GM04504 (cell line): ENCODE measurements at places on chromosomes 16 and 17.
A peak's percentile ranks its signal among the peaks of the same experiment; 100 is the strongest.

DNA sequence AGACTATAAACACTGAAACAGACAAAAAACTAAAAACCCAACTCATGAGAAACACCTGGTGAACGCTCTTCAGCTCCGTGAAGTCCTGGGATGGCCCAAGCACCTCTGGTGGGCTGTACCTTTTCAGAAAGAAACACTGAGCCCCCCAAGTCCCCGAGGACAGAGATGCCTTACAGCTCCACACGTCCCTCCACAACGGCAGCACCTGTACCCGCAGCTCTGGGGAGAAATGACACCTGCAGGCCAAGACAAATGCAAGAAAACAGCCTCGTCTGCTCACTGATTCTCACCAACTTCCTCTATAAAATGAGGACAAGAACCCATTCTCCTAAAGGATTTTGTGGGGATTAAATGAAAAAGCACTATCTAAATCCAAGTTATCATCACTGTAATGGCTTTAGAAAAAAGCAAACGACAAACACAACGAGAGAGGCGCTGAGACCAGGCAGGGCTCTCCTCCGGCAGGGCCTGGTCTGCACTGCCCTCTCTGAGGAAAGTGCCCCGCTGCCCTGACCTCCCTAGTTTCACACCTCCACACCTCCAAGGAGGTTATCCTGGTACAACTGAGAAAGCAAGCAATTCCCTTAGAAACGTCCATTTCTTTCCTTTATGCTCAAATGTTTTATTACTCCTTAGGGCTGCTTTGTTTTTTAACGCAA, 114.9 kb downstream of the ZNF778 start:
- no peak for DNase-seq

DNA sequence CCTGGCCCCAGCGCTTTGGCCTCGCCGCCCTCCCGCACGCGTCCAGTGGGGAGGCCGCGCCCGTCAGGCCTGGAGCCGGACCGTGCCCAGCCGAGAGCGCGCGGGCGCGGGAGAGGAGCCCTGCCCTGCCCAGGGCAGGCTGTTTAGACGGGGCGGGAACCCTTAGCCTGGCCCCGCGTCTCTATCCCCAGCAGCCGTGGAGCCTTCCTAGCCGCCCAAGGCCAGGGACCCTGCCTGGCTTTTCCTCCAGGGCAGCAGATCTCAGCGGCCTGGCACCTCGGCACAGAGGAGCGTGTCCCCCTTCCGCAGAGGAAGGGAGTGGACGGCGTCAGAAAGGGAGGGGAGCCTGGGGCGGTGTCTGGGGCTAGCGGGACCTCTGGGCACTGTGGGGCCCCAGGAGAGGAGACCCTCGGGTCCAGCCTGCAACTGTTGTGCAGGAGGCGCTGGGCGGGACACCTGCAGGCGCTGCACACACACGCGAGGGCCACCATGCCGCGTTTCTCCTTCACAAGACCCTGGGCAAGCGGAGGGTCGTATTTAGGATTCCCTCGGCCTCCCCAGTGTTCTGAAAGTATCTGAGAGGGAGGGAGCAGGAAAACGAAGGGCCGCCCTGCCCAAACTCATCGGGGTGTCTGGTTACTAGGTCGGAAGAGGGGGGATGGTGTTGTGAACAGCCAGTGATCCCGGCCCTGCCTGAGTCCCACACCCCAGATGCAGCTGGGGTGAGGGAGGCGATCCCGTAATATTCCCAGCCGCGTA, 2.3 kb upstream of the NPTX1 start:
- no peak for DNase-seq

GRCh38 chr17:41530062-41531048, 2.2 kb upstream of the KRT19 start:
- peak; percentile 58 for DNase-seq

GRCh38 chr16:25040543-25040942, 25.4 kb upstream of the ARHGAP17 start:
- DNase-seq, result no peak

GRCh38 chr17:75828741-75829140, 15.5 kb downstream of the UNC13D start:
- no peak for DNase-seq

- peak; percentile 53 for DNase-seq
Measured at GRCh38 chr17:10646392-10646990, 10.6 kb downstream of the MYH3 start.

DNA sequence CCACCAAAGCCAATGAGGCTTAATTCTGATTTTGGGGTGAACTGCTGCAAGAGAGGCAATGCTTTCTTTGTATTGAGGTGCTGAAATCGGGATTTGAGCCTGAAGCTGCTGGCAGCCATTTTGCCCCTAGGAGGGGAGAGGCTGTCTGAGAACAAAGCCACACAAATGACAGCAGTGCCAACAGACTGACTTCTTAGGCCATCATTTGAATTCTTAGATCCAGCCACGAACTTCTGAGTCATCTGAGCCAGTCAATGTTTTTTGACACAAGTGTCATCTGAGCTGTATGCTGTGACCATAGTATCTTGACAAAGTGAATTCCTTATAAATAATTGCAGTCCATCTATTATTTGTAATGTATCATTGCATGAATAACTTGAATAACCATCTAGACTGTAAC, 29.0 kb downstream of the HYDIN start:
- no peak for DNase-seq

DNA sequence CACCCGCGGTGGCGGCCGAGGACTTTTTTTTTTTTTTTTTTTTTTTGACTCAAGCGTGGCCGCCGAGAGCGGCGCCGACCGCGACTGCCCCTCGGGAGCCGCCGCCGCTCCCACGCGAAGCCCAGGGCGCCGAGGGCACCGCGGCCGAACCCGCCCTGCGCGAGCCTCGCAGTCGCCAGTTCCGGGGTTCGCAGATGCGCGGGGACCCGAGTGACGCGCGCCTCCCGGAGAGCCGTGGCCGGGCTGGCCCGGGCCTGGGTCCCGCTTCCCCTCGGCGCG, 1.1 kb downstream of the METRNL start:
- no peak for DNase-seq

- DNase-seq, result peak; percentile 4
Measured at GRCh38 chr17:34797720-34798119, 163.5 kb downstream of the CCT6B start.

- no peak for DNase-seq
Measured at GRCh38 chr16:17723531-17724134, 252.9 kb upstream of the XYLT1 start.

- no peak for DNase-seq
Measured at GRCh38 chr16:495127-495748, 32.3 kb upstream of the CAPN15 start.

GRCh38 chr17:34166352-34166751, 88.7 kb upstream of the CCL2 start:
- no peak for DNase-seq

DNA sequence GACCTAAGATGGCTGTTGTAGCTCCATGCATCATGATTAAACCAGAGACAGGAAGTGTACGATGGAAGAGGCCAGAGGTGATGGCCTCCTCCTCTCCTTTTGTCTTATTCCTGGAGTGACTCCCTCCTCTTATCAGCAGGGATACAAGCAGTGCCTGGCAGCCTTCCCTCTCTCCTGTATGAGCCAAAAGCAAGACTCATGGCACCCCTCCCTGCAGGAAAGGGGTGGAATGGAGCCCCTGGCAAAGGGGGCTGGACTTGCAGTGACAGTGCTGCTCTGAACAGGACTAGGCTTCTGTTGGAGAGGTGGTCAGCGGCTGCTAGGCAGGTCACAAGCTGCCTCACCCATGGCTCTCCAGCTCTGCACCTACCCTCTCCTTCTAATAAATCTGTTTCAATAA, 8.4 kb downstream of the TXNL4B start:
- DNase-seq, result no peak

- DNase-seq, result no peak
Measured at GRCh38 chr16:67269766-67270165, 9.6 kb upstream of the PLEKHG4 start.

DNA sequence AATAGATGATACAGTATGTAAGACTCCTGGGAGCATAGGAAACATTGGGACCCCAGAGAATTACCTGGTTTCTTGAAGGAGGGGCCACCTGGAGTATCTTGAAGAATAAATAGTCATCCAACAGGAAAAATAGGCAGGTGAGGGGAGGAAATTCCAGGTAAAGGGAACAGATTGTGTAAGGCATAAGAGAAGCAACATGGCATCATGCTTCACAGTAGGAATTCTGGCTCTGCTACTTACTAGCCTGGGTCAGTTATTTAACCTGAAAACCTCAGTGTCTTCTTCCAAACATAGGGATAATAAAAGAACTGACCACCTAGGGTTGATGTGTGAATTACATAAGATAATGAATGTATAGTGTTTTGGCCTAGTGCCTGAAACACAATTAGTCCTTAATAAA, 122.1 kb downstream of the CA10 start:
- DNase-seq, result no peak

GRCh38 chr17:9020824-9021157, 519 bp upstream of the NTN1 start:
- no peak for DNase-seq

DNA sequence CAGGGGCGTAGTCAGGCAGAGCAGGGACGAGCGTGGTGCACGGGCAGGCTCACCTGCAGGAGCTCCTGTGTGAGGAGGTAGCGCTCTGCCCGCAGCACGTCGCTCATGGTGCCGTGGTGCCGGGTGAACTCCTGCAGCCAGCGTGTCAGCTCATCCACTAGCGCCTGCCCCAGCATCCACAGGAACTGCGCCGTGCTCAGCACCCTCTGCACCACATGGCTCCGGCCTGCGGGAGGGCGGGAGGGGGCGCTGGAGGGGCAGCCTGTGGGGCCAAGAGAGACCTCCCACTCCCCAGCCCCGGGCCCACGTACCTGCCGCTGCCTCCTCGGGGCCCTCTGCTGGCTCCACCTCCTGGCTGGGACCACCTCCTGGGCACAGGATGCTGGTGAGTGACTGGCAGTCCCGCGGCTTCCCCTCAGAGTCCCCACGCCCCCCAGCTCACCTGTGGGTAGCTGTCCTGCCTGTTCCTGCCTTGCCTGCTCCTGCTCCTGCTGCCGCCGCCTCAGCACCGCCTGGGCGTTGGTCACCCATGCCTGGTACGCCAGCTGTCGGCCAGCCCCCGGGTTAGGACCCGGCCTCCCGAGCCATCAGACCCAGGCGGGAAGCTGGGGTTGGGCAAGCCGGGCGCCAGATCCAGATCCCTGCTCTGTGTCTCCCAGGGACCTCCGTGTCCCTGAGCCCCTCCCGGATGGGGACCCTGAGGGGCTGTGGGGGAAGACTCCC, 16.6 kb downstream of the CTU2 start:
- DNase-seq, result no peak

DNA sequence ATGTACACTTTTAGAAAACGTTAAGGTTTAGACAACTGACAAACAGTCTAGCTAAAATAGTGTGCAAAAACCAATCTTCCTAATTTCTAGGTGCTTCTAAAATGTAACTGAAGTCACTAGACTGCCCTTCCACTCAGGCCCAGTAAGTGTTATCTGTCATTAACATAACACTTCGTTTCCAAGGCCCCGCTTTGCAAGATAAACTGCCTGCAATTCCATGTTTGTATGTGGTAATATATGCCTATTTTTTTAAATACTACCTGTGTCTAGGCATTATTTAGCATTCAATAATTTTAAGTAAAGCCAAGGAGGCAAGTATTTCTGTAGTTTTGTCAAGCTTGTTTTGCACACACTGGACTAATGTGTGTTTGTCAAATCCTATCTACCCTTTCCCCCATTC, 3.2 kb downstream of the USP32 start:
- no peak for DNase-seq

GRCh38 chr17:76558198-76559095, 18.6 kb downstream of the PRCD start:
- DNase-seq, result no peak

DNA sequence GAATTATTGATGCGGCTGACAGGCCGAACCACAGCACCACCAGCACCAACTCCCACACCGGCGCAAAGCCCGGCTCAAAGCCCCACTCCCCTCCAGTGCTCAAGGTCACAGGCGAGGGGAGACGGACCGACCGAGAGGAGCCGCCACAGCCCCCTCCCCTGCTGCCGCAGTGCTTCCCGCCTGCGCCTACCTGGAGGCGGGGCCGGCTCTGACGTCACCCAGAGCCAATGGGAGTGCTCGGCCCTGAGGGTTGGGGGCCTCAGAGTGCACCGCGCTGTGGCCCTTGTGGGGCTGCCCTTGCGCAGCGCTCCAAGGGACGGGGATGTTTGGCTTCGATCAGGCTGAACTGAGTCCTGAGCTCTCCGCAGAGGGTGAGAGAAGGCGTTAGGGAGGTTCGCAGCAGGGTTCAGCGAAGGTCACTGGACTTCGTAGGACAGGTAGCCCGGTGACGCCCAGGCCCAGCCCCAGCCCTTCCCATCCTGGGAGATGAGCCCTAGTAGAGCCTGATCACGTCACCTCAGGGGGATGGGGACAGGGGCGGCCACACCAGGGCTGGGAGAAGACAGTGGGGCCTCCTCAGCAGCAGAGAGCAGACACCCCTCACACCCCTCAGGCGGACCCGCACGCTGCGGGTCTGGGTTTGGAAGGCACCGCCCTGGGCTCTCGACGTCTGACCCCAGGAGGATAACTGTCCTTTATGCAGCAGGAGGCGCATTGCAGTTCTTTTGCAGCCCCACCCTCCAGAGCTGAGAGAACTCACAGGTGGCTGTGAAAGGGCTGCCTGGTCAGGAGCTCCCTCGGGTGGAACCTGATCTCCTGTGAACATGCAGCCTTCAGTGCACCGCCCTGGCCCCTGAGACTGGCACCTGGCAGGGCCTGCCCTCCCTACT, 1.5 kb downstream of the NDRG4 start:
- DNase-seq, result no peak

GRCh38 chr16:19660432-19660831, 57.6 kb downstream of the KNOP1 start:
- DNase-seq, result no peak

- no peak for DNase-seq
Measured at GRCh38 chr16:76947749-76948148, 243.2 kb upstream of the MON1B start.

DNA sequence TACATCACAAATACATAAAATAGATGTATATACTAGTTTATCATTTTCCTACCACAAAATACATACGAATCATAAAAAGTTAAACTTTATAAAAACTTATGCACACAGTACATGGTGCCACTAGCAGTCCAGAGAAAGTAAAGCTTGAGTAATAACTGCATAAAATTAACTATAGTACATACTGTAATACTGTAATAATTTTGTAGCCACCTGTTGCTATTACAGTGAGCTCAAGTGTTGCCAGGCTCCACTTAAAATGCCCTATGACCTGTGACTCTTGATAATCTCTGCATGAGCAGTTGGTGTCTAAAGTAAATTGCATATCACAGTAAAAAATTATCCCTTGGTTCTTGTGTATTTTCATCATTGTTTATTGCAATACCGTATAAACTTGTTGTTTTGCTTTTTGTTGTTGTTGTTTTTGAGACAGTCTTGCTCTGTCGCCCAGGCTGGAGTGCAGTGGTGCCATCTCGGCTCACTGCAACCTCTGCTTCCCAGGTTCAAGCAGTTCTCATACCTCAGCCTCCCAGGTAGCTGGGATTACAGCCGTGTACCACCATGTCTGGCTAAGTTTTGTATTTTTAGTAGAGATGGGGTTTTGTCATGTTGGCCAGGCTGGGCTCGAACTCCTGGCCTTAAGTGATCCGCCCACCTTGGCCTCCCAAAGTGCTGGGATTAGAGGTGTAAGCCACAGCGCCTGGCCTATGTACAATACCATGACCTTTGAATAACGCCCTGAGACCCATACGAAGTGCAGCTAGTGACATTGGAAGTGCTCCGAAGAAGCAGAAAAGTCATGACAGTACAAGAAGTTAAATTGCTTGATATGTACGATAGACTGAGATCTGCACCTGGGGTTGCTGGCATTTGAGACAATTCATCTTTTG, 6.6 kb downstream of the LUC7L3 start:
- DNase-seq, result no peak

GRCh38 chr17:31513731-31514427, 122.4 kb downstream of the RAB11FIP4 start:
- no peak for DNase-seq
